ENCODE measurements at places on chromosomes 6 and 20. TPM values are rescaled to one million over a fixed set of nuclear protein-coding genes. Genes with fewer than 3 reads are reported as not detected.
A peak's percentile ranks its signal among the peaks of the same experiment; 100 is the strongest.

Gene BRPF3
- polyA plus RNA-seq: 18.1 TPM

Gene CALHM4
- 0.11 TPM for polyA plus RNA-seq

Gene LTB
- polyA plus RNA-seq: not detected

Gene EEF1A1
- polyA plus RNA-seq: 11,870 TPM

DNA sequence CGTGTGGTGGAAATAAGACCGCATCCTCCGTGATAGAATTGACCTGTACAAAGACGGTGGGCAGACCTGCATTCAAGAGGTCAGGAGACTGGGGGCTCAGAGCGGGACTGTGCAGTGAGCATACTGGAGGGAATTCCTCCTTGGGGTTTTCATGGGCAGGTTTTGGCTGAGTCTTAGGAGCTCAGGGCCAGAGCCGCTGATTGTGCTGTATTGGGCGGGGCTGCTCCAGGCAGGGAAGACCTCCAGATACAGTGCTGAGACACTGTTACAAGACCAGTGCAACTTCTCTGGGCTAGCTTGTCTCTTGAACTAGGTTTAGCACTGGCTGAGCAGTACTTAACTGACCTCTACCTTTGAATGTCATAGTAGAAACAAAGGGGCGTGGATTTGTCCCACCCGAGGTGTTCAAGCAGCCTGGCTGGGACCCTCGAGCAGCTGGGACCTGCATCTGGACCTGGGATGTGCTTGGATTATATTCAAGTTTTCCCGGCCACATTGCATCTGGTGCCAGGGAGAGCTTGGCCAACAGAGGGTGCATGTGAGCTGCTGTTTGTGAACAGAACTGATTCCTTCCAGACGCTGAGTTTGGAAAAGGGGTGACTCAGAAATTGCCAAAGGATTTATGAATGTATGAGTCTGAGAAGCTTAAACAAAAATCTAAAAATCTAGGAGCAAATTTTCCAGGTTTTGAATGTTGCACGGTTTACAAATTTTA, 33.4 kb upstream of the SLC22A1 start:
- DNase-seq: peak; percentile 89

DNA sequence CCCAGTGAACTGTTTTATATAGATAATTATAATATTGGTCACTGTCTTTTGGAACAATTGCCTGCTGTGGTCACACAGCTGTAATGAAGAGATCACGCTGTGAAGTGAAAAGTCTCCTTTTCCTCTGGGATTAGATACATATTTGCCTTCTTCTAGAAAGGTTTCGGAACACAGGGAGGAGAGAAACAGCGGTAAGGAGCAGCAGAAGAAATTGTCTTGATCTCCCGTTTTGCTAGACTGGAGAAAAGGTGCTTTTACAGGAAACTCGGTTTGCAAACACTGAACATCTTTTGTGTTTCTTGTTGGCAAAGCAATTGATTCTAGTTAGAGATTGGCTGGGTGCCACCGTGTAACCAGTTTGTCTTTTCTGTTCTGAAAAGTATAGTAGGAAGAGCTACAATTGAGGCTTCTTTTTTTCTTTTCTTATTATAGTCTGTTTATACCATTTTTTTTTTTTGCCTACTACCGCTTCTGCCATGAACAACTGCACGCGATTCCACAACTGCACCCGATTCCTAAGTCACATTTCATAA, 404.1 kb upstream of the ID4 start:
- DNase-seq: no peak

- DNase-seq: no peak
These were observed 45.4 kb downstream of the EZR start for GRCh38 chr6:158773581-158774449.

DNA sequence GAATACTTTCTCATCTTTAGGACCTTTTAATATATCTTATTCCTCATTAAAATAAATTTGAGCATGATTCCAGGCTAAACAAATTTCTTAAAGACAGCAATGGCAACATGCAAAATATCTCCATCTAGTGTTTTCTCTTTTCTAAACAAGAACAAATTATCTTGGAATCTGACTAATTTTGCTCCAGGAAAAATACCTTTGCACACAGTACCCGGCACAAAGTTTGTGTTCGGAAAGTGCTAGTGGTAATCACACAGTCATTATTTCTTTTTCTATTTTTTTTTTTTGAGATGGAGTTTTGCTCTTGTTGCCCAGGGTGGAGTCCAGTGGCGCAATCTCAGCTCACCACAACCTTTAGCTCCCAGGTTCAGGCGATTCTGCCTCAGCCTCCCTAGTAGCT, 8.2 kb upstream of the EFHC1 start:
- DNase-seq: no peak

DNA sequence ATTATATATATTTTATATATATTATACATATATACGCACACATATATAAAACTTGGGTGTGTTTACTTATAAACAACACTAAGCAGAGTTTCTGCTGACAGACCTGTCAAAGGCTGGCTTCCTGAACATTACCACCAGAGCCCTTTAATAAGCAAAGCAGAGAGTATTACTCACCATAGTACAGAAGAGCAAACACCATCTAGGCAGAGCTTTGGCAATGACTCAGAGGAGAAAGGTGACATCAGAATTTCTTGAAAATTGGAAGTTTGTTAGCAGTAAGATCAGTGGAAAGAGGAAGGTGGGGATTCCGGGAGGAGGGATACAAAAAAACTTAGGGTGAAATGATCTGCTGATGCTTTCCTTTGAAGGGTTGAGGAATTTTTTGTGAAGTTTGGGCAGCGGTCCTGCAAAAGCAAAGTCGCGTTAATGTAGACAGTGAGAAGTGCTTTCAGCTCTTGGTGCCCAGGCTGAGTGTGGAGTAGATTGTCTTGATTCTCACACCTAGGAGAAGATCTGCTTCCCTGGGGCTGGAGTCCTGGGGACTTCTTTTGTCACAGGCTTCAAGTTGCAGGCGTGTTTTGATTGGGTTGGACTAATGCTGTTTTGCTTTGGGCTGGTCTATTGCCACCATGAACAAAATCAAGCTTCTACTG, 109.6 kb upstream of the BACH2 start:
- peak; percentile 80 for DNase-seq

- no peak for DNase-seq
These were observed 96.2 kb upstream of the RSPO3 start for GRCh38 chr6:127022302-127022701.

GRCh38 chr6:85678026-85678601, 35.4 kb upstream of the SYNCRIP start:
- no peak for DNase-seq

- DNase-seq: peak; percentile 69
These were observed 27.5 kb downstream of the RSPH3 start for GRCh38 chr6:158972241-158973233.
